Ascending aorta (tissue), 2 donors: ENCODE measurements at places on chromosomes 2 and 18.

- H3K27me3 ChIP-seq = no peaks in the 10 kb centered on the region
- DNase-seq = no peak
- no peak overlapping the region for H3K4me3 ChIP-seq
- no peaks in the 10 kb centered on the region for H3K36me3 ChIP-seq
Observed at GRCh38 chr2:128625963-128626759, 307.5 kb upstream of the HS6ST1 start.

DNA sequence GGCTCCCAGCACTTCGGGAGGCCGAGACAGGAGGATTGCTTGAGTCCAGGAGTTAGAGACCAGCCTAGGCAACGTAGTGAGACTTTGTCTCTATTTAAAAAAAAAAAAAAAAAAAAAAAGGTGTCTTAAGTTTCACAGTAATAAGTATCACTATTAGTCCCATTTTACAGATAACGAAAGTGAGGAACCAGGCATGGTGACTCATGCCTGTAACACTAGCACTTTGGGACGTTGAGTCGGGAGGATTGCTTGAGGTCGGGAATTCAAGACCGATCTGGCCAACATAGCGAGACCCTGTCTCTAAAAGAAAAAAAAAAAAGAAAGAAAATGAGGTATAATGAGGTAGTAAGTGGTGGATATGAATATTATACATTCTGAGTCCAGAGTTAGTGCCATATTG, 2.5 kb downstream of the KCNJ13 start:
- DNase-seq = no peak
- H3K36me3 ChIP-seq = peaks cover 25% of the 10 kb centered on the region
- H3K27ac ChIP-seq = no peak overlapping the region
- no peaks in the 10 kb centered on the region for H3K4me1 ChIP-seq
- H3K27me3 ChIP-seq = no peaks in the 10 kb centered on the region

GRCh38 chr2:17086990-17087389, 421.4 kb upstream of the CYRIA start:
- H3K27ac ChIP-seq = no peak overlapping the region
- no peaks in the 10 kb centered on the region for H3K4me1 ChIP-seq

GRCh38 chr2:85998071-85998991, 107.4 kb downstream of the POLR1A start:
- no peaks in the 10 kb centered on the region for H3K36me3 ChIP-seq
- H3K4me3 ChIP-seq = no peak overlapping the region
- no peaks in the 10 kb centered on the region for H3K27me3 ChIP-seq
- no peak for DNase-seq
- H3K4me1 ChIP-seq = peaks cover 64% of the 10 kb centered on the region

DNA sequence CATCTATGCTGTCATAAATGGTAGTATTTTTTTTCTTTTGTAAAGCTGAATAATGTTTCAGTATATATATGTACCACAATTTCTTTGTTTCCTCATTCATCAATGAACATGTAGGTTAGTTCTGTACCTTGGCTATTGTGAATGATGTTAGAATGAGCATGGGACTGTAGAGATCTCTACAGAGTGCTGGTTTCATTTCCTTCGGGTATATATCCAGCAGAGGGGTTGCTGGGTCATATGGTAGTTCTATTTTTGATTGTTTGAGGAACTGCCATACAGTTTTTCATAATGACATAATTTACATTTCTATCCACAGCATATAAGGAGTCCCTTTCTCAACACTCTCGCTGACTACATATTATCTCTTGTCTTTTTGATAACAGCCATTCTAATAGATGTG, 243.5 kb downstream of the CDH7 start:
- no peak overlapping the region for H3K4me3 ChIP-seq
- H3K27me3 ChIP-seq = no peaks in the 10 kb centered on the region
- no peaks in the 10 kb centered on the region for H3K36me3 ChIP-seq
- DNase-seq = no peak
- H3K4me1 ChIP-seq = no peaks in the 10 kb centered on the region
- H3K27ac ChIP-seq = no peak overlapping the region

- no peaks in the 10 kb centered on the region for H3K4me1 ChIP-seq
- H3K27me3 ChIP-seq = no peaks in the 10 kb centered on the region
Observed at GRCh38 chr18:68314403-68314802, 400.5 kb downstream of the TMX3 start.

- no peak overlapping the region for H3K4me3 ChIP-seq
- H3K4me1 ChIP-seq = no peaks in the 10 kb centered on the region
- DNase-seq = no peak
- no peak overlapping the region for H3K27ac ChIP-seq
- no peaks in the 10 kb centered on the region for H3K36me3 ChIP-seq
- no peaks in the 10 kb centered on the region for H3K27me3 ChIP-seq
Observed at GRCh38 chr2:32258242-32258641, 6.4 kb downstream of the NLRC4 start.

- no peaks in the 10 kb centered on the region for H3K36me3 ChIP-seq
- H3K27me3 ChIP-seq = no peaks in the 10 kb centered on the region
- no peak for DNase-seq
- H3K4me1 ChIP-seq = peaks cover 12% of the 10 kb centered on the region
- peak overlapping the region; percentile 84 for H3K27ac ChIP-seq
Observed at GRCh38 chr2:238378230-238379095, 48.3 kb upstream of the ASB1 start.

DNA sequence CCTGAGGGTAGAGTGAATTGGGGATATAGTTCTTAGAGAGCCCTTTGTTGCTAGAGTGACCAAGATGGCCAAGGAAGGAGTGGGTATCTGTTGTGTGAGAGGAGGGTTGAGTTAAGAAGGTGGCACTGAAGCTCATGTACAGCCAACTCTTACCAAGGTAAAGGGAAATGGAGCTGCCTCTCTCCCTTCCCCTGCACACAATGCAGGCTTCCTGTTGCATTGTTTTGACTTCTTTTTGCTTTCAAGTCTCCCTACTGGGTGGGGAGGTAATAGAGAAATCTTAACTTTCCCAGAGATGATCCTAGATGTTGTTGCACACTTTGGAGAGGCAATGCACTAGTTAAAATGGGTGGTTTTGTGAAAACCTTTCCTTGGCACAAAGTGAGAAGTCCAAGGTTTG, 23.8 kb downstream of the HOXD1 start:
- H3K27me3 ChIP-seq = no peaks in the 10 kb centered on the region
- H3K4me3 ChIP-seq = no peak overlapping the region

- H3K27ac ChIP-seq = no peak overlapping the region
- no peaks in the 10 kb centered on the region for H3K4me1 ChIP-seq
- DNase-seq = no peak
- no peaks in the 10 kb centered on the region for H3K36me3 ChIP-seq
- H3K27me3 ChIP-seq = no peaks in the 10 kb centered on the region
- no peak overlapping the region for H3K4me3 ChIP-seq
Observed at GRCh38 chr2:176680916-176681516, 411.8 kb downstream of the MTX2 start.

DNA sequence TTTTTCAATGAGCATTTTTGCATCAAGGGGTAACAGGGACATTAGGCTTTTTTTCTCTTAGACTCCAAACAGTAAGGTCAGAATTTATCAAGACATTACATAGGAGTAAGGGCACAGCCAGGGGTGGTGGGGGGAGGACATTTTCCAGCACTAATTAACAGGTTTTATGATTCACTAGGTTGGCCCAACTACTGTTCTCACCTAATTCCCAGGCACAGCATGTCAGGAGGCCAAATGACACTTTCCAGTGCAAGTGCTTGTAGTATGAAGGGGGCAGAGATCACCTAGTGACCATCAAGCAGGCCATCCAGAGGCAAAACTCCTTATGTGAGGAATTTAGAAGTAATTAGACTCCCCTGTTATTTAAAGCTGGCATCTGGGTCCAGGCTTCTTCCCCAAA, 3.9 kb upstream of the MBD2 start:
- no peak for DNase-seq
- no peaks in the 10 kb centered on the region for H3K27me3 ChIP-seq
- H3K4me3 ChIP-seq = no peak overlapping the region
- H3K36me3 ChIP-seq = no peaks in the 10 kb centered on the region
- H3K27ac ChIP-seq = no peak overlapping the region

- no peak overlapping the region for H3K4me3 ChIP-seq
- H3K27ac ChIP-seq = no peak overlapping the region
- H3K27me3 ChIP-seq = no peaks in the 10 kb centered on the region
- H3K4me1 ChIP-seq = no peaks in the 10 kb centered on the region
- no peak for DNase-seq
Observed at GRCh38 chr18:37242091-37242490, 323.5 kb downstream of the CELF4 start.

DNA sequence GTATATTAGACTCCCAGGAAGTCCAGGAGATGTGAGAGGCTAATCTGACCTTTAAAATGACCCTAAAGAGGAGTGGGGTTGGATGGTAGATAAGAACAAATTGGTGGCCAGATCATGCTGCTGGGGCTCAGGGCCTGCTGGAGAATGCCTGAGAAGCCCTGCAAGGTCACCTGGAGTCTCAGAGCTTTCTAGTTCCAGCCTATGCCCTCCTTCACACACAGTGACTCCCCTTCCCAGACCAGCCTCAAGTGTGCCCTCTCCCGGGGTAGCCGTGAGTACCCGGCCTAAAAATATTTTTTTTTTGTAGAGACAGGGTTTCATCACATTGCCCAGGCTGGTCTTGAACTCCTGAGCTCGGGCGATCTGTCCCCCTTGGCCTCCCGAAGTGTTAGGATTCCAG, 44.2 kb upstream of the FZD5 start:
- no peak overlapping the region for H3K4me3 ChIP-seq
- H3K36me3 ChIP-seq = no peaks in the 10 kb centered on the region
- H3K27ac ChIP-seq = no peak overlapping the region
- DNase-seq = no peak
- H3K4me1 ChIP-seq = no peaks in the 10 kb centered on the region

GRCh38 chr2:117065912-117066311, 748.6 kb upstream of the DDX18 start:
- H3K27ac ChIP-seq = no peak overlapping the region
- H3K27me3 ChIP-seq = no peaks in the 10 kb centered on the region
- no peak for DNase-seq
- H3K36me3 ChIP-seq = no peaks in the 10 kb centered on the region
- no peaks in the 10 kb centered on the region for H3K4me1 ChIP-seq

DNA sequence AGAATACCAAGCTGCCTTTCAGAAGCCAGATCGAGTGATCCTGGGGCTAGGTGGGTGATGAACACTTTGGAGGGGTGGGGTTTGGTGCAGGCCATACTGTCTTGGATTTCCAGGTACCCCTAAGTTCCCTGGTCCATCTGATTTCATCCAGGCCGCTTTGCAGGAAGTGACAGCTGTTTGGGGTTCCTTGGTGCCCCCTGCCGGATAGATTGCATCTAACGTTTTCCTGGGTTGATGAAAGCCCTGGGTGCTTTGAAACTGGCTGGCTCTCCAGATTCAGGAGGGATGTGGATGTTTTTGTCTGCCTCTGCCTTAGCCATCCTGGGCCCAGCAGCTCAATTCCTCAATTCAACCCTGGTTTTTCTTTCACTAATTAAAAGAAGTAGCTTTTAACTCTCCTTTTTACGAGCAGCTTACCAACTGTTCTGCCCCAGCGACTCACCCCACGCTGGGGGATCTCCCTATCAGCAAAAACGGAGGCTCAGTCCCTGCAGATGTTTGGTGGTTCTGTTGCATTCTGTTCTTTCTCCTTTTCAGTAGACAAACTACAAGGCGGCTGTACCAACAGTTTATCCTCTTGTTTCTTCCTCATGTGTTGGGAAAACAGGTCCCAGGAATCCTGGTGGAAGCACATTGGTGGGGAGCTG, 37.1 kb downstream of the ARHGEF4 start:
- H3K36me3 ChIP-seq = no peaks in the 10 kb centered on the region
- no peak overlapping the region for H3K4me3 ChIP-seq
- no peak for DNase-seq
- H3K27me3 ChIP-seq = no peaks in the 10 kb centered on the region
- H3K4me1 ChIP-seq = no peaks in the 10 kb centered on the region
- H3K27ac ChIP-seq = no peak overlapping the region

DNA sequence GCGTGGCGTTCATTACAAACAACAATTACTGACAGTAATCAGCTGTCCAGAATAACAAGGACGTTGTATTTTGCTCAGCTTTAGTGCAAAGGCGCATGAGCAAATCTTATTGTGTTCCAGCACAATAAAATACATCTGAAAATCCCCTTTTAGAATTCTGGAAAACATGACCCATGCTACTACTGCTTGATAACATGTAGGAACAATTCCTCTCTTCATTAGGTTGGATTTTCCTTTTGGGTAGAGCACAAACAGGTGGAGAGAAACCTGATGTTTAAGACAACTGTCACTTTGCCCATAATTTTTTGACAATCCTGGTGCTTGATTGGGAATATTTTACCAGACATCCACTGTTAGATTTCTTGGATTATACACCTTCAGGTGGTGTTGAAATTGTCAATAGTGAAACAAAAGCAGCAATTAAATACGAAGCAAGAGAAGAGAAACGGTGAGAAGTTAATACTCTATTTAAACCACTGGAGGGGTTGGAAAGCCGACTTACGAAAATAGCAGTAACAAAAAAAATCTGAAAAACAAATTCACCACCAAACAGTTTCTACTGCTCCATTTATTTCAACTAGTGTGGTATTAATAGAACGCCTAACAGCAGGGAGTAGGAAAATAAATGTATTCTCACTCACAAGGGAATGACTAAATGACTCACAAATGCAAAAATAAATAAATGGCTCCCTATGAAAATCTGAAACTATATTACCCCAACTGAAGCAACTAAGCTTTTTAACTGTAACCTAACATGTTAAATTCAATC, 102.7 kb downstream of the CPO start:
- DNase-seq = no peak
- H3K4me3 ChIP-seq = peak overlapping the region; percentile 54
- H3K4me1 ChIP-seq = no peaks in the 10 kb centered on the region
- no peaks in the 10 kb centered on the region for H3K36me3 ChIP-seq
- peak overlapping the region; percentile 71 for H3K27ac ChIP-seq
- H3K27me3 ChIP-seq = no peaks in the 10 kb centered on the region

DNA sequence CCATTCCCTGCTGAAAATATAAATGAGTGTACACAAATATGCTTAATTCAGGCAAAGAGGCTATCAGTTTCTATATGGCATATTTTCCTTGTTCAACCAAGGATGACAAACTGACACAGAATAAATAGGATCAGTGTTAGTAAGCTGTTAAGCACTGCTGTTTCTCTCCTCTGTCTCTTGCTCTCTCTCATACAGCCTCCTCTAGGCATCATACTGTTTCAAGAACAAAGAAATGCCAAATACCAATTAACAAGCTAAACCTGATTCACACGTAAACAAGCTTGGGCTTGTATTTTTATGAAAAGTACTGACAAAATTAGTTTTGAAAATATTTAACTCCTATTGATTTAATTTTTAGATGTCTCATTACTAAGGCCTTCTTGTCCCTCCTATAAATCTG, 1027.2 kb upstream of the ACVR2A start:
- no peak for DNase-seq
- no peak overlapping the region for H3K27ac ChIP-seq
- no peaks in the 10 kb centered on the region for H3K27me3 ChIP-seq
- no peaks in the 10 kb centered on the region for H3K36me3 ChIP-seq
